ENCODE measurements at places on chromosomes 5 and 9. TPM values are rescaled to one million over a fixed set of nuclear protein-coding genes. Genes with fewer than 3 reads are reported as not detected.
A peak's percentile ranks its signal among the peaks of the same experiment; 100 is the strongest.

DNA sequence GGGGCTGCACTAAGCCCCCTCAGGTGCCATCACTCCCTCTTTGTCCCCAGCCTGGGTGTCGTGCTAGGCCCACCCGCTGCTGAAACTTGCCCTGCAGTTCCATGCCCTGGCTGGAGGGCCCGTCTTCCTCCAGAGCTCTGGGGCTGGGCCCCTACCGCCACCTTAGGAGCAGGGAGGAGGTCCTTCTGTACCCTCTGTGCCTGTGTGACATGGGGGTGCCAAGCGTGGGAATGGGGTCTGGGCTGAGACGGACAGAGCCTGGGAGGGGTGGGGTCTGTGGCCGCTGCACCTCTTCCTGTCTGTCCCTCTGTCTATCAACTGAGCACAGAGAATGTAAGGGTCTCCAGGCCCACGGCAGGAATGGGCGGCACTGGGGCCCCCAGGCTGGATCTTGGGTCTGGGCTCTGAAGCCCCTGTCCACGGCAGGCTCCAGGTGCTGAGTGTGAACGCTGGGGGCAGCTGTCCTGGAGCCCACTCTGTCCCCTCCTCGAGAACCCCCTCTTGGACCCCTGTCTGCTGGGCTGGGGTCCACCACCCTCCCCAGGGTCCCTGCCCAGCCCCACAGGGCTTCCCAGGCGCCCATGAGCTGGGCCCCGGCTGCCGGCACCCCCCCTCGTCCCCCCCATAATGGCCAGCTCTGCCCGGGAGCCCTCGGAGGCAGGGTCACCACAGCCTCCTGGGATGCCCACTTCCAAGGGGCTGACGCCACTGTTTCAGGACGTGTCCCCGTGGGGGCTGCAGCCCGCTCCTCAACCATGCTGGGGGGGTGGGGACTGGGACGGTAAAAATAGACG is 15.8 kb upstream of the NRARP start:
- peak; percentile 19 for DNase-seq

DNA sequence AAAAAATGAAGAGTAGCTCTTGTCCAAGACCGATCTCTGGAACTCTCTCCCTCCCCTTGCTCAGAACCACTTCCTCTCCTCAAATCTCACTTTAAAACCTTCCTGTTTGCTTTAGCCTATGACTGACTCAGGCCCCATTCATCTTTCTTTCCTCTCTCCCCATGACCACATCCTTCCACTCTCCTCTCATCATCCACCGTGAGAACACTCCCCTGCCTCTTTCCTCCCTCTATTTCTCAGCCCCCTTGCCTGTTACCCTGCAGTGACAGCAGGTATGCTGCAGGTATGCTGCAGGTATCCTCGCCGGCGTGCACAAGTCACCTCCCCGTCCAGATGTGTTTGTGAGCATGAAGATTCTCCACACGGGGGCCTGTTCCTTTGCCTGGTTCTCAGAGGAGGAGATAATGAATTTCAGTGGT is 505.3 kb downstream of the CCDC171 start:
- DNase-seq, result no peak

The MED27 gene
- total RNA-seq, result 16.3 TPM

The PDLIM4 gene
- 4.8 TPM for total RNA-seq

DNA sequence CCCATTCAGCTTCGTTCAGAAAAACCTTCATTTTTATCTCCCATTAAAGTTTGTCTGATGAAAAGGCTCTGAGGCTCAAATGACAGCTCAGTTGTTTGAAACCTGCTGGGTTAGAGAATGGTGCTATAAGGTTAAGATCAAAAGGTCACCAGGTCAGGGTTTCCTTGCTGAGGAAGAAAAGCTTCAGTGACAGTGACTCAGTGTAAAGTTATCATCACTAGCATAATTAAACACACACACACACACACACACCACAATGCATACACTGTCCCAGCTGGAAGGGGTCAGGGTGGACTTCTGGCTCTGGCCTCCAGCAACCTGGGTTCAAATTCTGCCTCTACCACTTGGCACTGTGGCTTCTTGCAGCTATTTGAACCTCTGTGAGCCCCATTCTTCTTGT is 281.1 kb downstream of the DOCK8 start:
- DNase-seq, result no peak

DNA sequence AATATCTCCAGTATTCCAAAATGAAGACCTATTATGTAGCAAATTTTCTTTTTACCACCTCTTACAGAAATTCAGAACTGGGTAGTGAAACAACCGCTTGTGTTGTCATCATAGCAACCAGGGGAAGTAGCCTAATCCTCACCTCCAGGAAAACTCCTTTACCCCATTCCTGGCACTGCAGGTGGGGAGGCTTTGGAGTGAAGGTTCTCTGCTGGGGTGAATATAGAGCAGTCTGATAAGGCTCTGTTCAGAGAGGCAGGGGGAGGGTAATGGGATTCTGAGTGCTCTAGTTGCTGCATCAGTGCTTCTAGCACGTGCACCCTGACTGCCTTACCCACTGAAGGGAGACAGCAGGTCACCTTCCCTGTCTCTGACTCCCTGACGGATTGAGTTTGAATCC is 116.2 kb downstream of the MAN2A1 start:
- DNase-seq, result no peak

The C6 gene
- total RNA-seq, result 89.5 TPM

The IL13 gene
- total RNA-seq, result not detected

- no peak for DNase-seq
Measured at GRCh38 chr5:174837919-174838902, 113.8 kb downstream of the MSX2 start.

DNA sequence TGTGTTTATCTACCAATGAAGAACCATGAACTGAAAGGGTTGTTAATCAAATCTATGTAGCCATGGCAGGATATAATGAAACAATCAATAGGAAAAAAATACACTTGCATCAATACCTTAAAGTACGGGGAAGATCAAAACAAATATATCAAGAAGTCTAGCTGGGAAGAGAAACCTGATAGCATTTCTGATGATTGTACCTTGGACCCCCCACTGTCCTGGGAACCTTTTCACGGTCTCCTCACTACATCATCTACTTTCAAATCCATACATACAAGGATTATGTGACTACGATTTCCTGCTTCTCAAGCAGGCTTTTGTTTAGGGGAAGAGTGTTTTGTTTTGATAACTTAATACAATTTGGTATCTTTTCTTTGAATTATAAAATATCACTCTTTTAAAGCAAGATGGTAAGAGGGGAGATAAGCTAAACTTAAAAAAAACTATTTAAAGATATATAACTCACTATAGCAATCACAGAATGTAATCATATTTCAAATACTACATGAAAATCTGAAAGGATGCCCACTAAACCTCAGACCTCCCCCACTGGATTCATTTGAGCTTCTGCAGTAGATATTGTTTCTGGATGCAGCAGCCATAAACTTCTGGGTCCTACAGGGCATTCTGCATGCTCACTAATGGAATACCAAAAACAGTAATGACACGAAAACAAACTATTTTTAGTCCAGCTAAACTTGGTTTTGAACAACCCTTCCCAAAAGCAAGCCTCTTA is 8.0 kb downstream of the EBF1 start:
- no peak for DNase-seq

GRCh38 chr9:112744177-112744576 is 6.4 kb upstream of the SNX30 start:
- no peak for DNase-seq

DNA sequence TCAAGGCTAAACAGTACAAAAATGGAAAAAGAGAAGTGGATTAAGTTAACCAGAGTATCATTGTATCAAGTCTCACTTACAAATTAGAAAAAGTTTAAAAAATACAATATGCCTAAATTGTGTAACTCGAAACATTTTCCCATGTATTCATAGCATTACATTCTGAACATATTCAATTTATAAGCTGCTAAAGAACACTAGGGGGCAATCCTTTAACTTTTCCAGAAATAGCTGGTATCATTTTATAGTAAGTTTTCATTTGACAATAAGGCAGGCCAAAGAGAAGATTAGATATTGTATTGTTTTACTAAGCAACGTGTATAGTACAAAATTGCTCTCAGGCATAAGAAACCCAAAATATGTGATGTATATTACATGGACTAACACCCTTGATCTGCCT is 234.6 kb downstream of the ADGRV1 start:
- no peak for DNase-seq

GRCh38 chr9:117156144-117156688 is 258.6 kb downstream of the ASTN2 start:
- no peak for DNase-seq

DNA sequence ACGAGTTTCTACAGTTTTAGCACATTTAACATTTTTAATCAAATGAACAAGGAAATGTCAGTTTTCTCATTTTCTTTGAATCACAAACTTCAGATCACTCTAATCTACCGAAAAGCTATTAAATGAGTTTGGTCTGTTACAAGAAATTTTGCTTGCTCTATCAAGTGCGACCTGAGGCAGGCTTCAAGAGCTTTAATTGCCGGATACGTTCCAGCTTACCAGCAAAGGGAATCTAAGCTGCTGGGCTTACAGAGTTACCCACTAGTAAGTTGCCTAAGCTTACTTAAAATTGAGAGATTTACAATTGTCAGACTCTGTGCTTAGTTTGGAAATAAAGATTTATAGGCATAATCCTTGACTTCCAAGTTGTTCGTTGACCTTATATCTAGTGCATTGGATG is 10.6 kb downstream of the SCGB3A1 start:
- DNase-seq, result no peak

- no peak for DNase-seq
Measured at GRCh38 chr9:133888809-133889491, 103.2 kb downstream of the VAV2 start.

Data from left ventricle myocardium inferior (tissue), 1 donor.